ENCODE measurements at places on chromosomes 13 and 19.

DNA sequence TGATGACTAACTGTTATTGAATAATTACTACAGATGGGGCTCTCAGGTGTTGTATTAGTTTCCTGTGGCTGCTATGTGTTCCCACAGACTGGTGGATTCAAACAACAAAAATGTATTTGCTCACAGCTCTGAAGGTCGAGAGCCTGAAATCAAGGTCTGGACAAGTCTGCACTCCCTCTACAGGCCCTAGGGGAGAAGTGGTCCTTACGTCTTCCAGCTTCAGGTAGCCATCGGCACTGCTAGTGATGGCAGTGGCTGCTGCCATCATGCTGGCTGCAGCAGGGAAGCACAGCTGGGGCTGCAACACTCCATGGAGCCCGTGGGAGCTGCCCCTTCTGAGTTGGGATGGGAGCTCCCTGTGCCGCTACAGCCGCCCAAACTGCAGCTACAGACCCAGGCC is 1.9 kb downstream of the TEX26 start:
- no peaks in the 10 kb centered on the region for H3K36me3 ChIP-seq
- no peak overlapping the region for H3K4me3 ChIP-seq
- H3K27me3 ChIP-seq: peaks cover 37% of the 10 kb centered on the region
- H3K27ac ChIP-seq: no peak overlapping the region
- no peak for DNase-seq
- no peaks in the 10 kb centered on the region for H3K4me1 ChIP-seq

DNA sequence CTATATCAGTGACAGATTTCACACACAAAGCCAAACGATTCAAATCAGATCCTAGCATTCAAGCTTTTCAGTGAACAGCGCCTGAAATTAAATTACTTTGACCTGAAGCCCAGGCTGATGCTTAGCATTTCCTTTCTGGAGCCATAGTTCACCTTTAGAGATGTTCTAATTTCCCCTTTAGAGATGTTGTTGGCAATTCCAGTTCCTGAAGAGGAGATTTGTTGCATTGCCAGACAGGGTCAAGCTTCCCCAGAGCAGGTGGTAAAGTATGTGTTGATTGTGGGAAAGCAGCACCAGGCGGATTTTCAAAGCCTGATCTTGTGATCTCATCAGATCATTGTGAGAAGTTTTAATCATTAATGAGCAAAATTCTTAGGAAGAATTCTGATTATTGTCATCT is 609.8 kb upstream of the KLF12 start:
- no peak overlapping the region for H3K27ac ChIP-seq
- no peaks in the 10 kb centered on the region for H3K36me3 ChIP-seq
- no peak for DNase-seq

- H3K36me3 ChIP-seq: no peaks in the 10 kb centered on the region
- H3K27me3 ChIP-seq: no peaks in the 10 kb centered on the region
- no peak overlapping the region for H3K4me3 ChIP-seq
- DNase-seq: no peak
- H3K27ac ChIP-seq: no peak overlapping the region
These were observed 6.4 kb upstream of the TBXA2R start for GRCh38 chr19:3612901-3613741.

GRCh38 chr19:15332311-15332996 is at the start of gene BRD4:
Gene BRD4, minus strand, starts transcription at chr19:15332539. Its CDS starts 59,440 bp downstream, at chr19:15273099.
- no peaks in the 10 kb centered on the region for H3K36me3 ChIP-seq
- H3K27me3 ChIP-seq: no peaks in the 10 kb centered on the region
- peak; percentile 80 for DNase-seq
- peaks cover 29% of the 10 kb centered on the region for H3K4me1 ChIP-seq
- peak within 1 kb of the TSS; percentile 94 for H3K4me3 ChIP-seq

GRCh38 chr13:49140910-49141611 is 79.1 kb upstream of the MLNR start:
- no peaks in the 10 kb centered on the region for H3K27me3 ChIP-seq
- peaks cover 19% of the 10 kb centered on the region for H3K36me3 ChIP-seq
- H3K4me1 ChIP-seq: peaks cover 6% of the 10 kb centered on the region
- H3K4me3 ChIP-seq: peak overlapping the region; percentile 20

DNA sequence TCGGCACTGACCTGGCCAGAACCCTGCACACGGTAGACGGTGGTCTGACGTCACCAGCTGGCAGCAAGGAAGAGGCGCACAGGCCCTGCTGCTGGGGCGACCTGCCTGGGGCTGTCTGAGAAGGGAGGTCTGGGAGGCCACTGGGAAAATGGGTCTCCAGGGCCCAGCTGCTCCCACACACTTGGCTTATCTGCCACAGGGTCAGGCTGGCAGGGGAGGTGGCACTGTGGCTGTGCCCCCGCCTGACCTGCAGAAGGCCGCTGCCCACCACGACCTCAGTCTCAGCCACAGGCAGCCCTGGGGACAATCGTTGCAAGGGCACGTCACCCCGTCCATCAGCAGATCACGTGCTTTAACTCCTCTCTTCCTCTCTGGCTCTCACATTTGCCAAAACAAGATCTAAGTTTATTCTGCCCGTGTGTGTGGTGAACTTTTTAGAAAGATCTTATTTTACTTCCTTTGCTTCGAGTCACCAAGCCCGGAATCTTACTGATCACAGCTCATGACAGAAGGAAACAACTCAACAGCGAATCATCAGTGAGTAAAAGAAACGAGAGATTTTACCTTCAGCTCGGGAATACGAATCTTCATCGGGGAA is 45.2 kb upstream of the RANBP3 start:
- H3K4me1 ChIP-seq: peaks cover 2% of the 10 kb centered on the region
- no peak for DNase-seq
- peaks cover 6% of the 10 kb centered on the region for H3K27me3 ChIP-seq

DNA sequence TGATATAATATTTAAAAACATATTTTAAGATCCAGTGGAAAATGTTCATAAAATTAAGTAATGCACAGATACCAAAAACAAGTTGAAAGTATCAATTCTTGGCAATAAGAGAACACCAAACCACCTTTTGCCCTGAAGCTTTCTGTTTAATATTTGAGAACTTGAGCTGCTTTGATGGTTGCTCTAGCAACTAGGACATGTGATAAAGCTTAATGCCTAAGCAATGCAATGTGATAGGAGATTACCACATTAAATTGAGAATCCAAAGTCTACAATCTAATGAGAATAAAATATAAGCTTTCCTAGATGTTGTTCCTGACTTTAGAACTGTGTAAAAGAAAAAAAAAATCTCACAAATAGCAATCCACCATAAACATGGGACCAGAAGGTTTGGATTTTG is 1367.5 kb upstream of the PCDH9 start:
- no peak overlapping the region for H3K4me3 ChIP-seq
- peaks cover 2% of the 10 kb centered on the region for H3K4me1 ChIP-seq
- DNase-seq: no peak
- H3K27ac ChIP-seq: no peak overlapping the region

DNA sequence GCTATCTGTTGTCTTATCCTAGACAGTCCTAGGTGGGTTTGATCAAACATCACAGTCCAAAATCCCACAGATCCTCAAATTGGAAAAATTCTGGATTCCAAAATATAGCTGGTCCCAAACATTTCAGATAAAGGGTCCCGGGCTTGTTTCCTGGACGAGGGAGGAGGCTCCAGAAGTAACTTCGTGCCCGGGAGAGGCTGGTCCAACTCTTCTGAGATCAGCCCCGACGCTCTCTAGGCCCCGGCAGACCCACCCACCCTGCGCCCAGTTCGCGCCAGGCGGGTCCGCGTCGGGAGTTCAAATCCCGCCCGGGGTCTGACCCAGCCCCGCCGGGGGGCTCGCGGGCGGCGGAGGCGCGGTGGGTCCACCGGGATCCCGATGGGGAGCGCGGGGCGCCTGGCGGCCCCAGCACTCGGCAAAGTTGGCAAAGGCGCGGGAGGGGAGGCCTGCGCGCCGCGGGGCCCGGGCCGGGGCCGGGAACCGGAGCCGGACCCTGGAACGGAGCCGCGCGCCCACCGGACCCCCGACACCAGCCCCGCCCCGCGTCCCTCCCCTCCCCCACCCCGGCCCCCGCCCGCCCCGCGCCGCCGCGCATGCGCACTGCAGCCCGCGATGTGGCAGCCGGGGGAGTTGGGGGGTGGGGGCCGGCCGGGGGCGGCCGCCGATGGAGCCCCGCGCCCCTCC is 513 bp downstream of the MIER2 start:
- H3K27ac ChIP-seq: peak overlapping the region; percentile 71
- H3K27me3 ChIP-seq: no peaks in the 10 kb centered on the region
- H3K4me1 ChIP-seq: peaks cover 57% of the 10 kb centered on the region
- DNase-seq: no peak
- no peaks in the 10 kb centered on the region for H3K36me3 ChIP-seq
- H3K4me3 ChIP-seq: peak overlapping the region; percentile 74

GRCh38 chr13:113907635-113908617 is 44.0 kb upstream of the GAS6 start:
- peaks cover 9% of the 10 kb centered on the region for H3K36me3 ChIP-seq
- H3K27me3 ChIP-seq: peaks cover 56% of the 10 kb centered on the region
- H3K27ac ChIP-seq: no peak overlapping the region
- peaks cover 7% of the 10 kb centered on the region for H3K4me1 ChIP-seq
- DNase-seq: no peak

DNA sequence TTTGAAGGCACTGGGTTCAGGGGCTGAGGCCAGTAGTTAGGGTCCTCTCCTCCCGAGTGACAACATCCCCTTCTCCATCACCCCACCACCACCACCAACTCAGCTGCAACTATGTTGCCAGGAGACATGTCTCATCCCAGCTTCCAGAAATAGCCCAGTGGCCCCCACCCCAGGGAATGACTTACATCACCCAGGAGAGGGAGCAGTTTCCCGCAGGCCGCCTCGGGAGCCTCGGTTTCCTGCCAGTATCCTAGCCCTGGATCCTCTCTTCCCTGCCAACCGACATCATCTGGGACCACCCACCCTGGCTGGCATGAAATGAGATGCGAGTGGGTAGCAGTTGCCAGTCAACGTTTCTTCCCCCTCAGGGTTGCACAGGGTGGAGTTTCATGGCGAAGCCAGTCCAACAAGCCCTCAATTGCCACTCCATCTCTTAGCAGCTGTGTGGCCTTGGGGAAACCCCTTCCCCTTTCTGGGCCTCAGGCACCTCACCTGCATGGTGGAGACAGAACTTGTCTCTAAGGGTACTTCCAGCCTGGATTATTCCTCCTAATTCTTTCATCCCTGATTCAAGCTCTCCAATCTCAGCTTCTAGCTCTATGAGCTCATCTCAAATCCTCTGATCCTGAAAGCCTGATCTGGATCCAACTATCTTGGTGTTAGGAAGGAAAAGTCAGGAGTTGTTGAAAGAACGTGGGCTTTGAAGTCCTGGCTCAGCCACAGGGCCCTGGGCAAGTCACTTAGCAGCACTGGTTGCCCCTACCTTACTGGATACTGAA is 3.9 kb upstream of the GSK3A start:
- DNase-seq: no peak
- H3K27ac ChIP-seq: no peak overlapping the region
- H3K4me1 ChIP-seq: peaks cover 40% of the 10 kb centered on the region
- no peaks in the 10 kb centered on the region for H3K27me3 ChIP-seq
- no peak overlapping the region for H3K4me3 ChIP-seq

- no peaks in the 10 kb centered on the region for H3K36me3 ChIP-seq
- no peaks in the 10 kb centered on the region for H3K27me3 ChIP-seq
- no peak overlapping the region for H3K4me3 ChIP-seq
These were observed 55.4 kb upstream of the SCEL start for GRCh38 chr13:77480066-77480465.

DNA sequence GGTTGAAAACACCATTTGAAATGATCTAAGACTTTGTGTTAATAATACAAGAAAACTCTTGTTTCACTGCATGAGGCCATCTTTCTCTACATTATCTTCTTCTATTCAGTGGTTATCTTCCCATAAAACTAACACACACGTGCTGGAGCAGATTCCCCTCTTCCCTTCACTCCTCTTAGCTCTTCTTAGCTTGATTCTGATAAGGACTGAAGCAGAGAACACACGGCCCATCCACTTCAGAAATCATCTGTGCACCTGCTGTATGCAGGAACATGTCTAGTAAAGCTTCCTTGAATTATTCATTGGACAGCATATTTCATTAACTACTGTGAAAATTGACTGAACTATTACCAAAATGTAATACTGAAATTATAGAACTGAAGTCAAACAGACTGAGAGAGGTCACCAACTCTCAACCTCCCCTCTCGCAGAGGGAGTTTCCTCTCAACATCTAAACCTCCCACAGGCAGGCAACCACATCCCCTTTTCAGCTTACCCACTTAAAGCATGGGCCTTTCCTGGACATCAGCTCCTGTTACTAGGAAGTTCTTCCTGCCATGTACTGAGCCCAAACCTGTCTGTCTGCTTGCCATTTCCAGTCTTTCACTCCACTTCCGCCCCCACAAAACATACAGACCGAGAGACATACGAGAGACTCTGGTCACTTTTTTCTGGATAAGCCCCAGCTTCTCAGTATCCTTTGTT is 113.9 kb downstream of the CRYL1 start:
- peaks cover 8% of the 10 kb centered on the region for H3K4me1 ChIP-seq
- DNase-seq: peak; percentile 9
- H3K4me3 ChIP-seq: no peak overlapping the region
- H3K27ac ChIP-seq: peak overlapping the region; percentile 41

- H3K4me3 ChIP-seq: no peak overlapping the region
- no peak for DNase-seq
- H3K4me1 ChIP-seq: peaks cover 10% of the 10 kb centered on the region
- H3K36me3 ChIP-seq: peaks cover 3% of the 10 kb centered on the region
- H3K27ac ChIP-seq: no peak overlapping the region
- H3K27me3 ChIP-seq: no peaks in the 10 kb centered on the region
These were observed 8.7 kb upstream of the SERPINE3 start for GRCh38 chr13:51330791-51331190.

- H3K36me3 ChIP-seq: no peaks in the 10 kb centered on the region
- no peak overlapping the region for H3K27ac ChIP-seq
- no peak for DNase-seq
- H3K27me3 ChIP-seq: peaks cover 3% of the 10 kb centered on the region
- H3K4me1 ChIP-seq: no peaks in the 10 kb centered on the region
These were observed 255.3 kb downstream of the SHISA2 start for GRCh38 chr13:25796474-25796873.

DNA sequence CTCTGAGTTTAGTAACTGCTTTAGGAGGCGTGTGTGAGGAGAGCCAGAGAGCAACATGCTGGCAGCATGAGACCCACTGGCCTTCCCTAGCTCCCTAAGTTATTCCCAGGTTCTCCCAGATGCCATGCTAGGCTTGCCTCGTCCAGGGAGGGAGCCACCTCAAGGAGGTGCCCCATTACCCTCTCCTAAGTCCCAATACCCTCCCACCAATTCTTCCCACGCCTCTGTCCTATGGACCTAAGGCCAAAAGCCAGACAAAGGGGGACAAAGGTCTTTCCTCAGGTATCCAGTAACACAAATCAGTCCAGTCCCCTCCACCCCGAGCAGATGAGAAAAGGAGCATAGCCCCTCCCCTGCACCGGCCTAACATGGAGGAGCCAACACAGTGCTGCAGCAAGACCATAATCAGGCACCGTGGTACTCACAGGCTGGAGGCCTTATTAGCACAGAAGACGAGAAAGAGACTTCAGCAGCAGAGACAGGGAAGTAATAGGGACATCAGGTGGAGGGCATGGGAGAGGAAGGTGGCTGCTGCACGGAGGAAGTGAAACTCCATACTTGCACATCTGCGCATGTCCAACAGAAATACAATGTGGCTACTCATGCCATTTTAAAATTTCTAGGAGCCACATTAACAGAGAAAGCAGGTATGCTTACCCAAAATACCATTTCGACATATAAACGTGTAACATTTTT is 46.3 kb downstream of the BRD4 start:
- peak; percentile 81 for DNase-seq
- peak overlapping the region; percentile 61 for H3K27ac ChIP-seq
- peak overlapping the region; percentile 88 for H3K4me3 ChIP-seq
- H3K27me3 ChIP-seq: no peaks in the 10 kb centered on the region
- peaks cover 98% of the 10 kb centered on the region for H3K4me1 ChIP-seq
- H3K36me3 ChIP-seq: no peaks in the 10 kb centered on the region

GRCh38 chr13:48873587-48873986 is 102.1 kb upstream of the FNDC3A start:
- no peak overlapping the region for H3K4me3 ChIP-seq
- peak overlapping the region; percentile 56 for H3K27ac ChIP-seq
- H3K27me3 ChIP-seq: peaks cover 6% of the 10 kb centered on the region
- H3K36me3 ChIP-seq: no peaks in the 10 kb centered on the region
- DNase-seq: no peak

Measured in naive B cell (primary cell).